ENCODE measurements at places on chromosomes 2 and 18.

DNA sequence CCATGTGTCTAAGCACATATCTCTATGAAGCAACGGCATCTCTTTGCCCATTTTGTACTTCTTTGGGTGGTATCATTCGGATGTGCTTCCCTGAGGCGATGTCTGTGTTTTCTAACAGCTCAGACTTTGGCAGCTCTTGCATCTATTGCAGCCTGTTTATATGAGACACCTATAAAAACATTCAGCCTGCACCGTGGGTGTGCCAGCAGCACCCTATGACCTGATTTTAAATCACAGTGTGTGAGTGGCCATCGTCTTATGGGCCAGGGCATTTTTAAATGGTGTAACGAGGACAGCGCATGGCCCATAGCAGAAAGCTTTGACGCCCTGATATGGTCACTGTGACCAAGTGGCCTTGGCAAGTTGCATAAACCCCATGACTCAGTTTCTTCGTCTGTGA, 12.9 kb downstream of the NPAS2 start:
- no peak for DNase-seq

DNA sequence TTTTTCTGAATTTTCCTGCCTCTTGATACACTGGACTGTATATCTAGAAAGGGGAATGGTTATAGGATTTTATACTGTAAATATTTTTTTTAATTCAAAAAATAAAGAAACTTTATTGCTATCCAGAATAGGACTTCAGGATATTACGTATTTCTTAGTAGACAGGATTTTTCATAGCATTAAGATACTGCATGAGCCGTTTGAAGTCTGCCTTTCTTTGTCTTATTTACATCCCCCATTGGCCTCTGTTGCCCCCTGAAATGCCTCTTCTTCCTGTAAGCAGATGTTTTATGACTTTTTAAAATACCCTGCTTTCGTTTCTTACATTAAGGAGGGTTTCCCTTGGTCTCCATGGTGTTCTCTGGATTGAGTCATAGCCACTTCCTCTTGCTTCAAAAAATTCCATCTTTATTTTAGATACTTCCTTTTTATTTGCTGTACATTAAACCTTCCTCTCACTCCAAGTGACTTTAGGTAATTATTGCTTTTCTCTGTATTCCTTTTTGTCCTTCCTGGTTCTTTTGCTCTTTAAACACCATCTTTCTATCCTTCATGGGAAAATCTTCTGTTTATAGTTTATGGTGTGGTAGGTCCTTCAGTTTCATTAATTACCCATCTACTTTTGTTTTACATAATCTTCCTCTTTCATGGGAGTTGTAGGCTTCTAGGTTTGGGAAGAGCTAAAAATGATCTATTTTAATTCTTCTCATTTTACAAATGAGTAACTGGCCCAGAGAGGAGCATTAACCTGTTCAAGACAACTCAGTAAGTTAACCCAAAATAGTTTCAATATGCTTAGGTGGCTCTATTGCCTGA, 72.6 kb downstream of the ZNF532 start:
- peak; percentile 34 for DNase-seq

- peak; percentile 73 for DNase-seq
Observed at GRCh38 chr2:108412995-108413710, 35.4 kb downstream of the SULT1C4 start.

GRCh38 chr2:182824767-182825158, 41.7 kb downstream of the FRZB start:
- no peak for DNase-seq

- no peak for DNase-seq
Observed at GRCh38 chr2:19932928-19933327, 31.1 kb upstream of the TTC32 start.
